ENCODE measurements at places on chromosomes 4 and X.

- DNase-seq = no peak
These were observed 30.4 kb upstream of the APELA start for GRCh38 chr4:164846566-164846965.

- no peak for DNase-seq
These were observed 138.0 kb upstream of the BOD1L1 start for GRCh38 chr4:13765539-13765938.

DNA sequence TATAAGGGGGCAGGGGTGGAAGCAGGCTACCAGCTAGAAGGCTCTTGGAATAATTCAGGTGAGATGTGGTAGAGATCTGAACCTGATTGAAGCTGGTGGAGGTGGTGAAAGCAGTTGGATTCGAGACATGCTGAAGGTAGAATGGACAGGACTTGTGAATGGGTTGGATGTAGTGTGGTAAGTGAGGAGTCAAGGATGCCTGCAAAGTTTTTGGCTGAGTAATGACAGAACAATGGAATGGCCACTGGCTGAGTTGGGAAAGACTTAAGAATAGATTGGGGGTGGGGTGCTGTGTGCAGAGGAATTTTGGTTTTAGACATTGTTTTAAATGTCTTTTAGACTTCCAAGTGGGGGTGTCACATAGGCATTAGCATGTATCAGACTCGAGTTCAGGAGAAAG, 33.5 kb downstream of the HPF1 start:
- no peak for DNase-seq

DNA sequence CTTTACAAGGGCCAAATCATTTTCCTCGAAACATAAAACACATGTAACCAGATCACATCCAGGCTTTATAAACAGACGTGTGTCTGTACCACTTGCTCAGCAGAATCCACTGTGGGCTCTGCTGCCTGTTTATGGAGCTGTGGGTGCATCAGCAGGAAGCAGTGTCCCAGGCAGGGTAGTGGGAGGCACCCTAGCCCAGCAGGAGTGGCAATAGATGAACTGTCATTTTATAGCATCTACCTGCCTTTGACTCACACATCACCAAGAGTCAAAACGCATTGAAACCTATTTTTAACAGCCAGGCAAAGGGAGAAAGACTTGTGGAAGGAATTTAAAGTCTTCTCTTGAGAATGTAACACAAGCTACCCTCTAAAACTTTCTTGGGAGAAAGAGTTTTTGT, 169.1 kb upstream of the TENM3 start:
- DNase-seq = no peak

- DNase-seq = no peak
These were observed 45.9 kb upstream of the GPRIN3 start for GRCh38 chr4:89353514-89353913.

DNA sequence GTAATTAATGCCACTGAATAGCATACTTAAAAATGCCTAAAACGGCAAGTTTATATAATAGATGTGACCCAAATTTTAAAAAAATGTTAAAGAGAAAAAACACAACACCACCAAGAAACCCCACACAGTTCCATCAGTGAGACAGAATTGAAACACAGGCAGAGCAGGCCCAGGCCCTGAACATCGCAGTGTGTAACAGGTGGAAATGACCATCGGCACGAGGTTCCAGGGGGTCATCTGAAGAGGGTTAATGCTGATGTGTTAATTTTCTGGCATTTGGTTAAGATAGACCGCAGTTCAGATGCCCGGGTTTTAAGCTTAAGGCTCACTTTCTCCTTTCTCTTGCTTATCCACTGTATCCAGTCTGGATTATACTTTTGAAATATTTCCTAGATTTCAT, 66.8 kb downstream of the ANAPC4 start:
- no peak for DNase-seq

Data from HuH-7 (cell line).